ENCODE measurements at places on chromosomes 4 and X.

- DNase-seq, result no peak
These were observed 978.3 kb downstream of the PCDH18 start for GRCh38 chr4:136554033-136554432.

DNA sequence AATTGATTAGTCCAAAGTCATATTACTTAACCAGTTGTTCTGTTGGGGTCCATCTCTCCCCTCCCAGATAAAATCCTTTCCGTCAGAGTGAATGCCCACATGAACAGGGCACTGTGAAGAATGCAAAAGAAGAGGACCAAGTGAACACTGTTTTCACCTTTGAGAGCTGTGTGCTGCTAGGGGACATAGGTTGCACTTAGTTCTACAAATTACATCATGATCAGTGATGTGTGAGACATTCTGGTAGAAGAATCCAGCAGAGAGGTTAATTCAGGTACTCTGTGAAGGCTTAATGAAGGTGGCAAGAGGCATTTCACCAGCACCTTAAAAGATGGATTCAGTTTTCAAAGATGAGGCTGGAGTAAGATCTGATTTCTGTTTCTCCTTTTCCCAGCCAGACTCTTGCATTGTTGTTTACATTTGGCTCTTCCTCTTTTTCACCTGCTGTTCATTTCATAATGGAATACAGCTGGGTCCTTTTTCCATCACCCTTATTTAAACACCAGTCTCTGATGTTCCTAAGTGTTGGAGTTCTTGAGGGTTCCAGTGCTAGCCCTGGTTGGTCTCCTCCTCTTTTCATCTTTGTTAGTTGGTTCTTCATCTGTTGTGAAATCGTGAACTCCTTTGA lies 10.9 kb downstream of the GAB1 start:
- no peak for DNase-seq

DNA sequence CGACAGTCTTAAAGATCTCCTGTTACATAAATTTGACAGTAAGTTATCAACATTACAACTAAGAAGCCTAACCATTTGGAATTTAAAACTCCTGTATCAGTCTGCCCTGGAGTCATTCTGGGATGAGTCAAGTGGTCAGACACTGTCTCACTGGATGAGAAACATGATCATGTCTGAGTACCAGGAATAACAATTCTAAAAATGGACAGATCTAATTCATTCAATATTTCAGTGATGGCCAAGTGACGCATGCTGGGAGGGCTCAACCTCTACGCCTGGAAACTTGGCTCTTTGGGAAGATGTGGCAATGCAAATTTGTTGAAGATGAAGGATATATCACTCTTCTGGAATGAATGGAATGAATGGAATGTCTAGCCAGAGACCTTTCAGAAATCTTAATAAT lies 1427.2 kb downstream of the STIM2 start:
- no peak for DNase-seq

- no peak for DNase-seq
These were observed 230.2 kb downstream of the CLCN4 start for GRCh38 chrX:10387011-10387410.

GRCh38 chrX:37320541-37321203 lies 28.5 kb upstream of the PRRG1 start:
- DNase-seq, result no peak

DNA sequence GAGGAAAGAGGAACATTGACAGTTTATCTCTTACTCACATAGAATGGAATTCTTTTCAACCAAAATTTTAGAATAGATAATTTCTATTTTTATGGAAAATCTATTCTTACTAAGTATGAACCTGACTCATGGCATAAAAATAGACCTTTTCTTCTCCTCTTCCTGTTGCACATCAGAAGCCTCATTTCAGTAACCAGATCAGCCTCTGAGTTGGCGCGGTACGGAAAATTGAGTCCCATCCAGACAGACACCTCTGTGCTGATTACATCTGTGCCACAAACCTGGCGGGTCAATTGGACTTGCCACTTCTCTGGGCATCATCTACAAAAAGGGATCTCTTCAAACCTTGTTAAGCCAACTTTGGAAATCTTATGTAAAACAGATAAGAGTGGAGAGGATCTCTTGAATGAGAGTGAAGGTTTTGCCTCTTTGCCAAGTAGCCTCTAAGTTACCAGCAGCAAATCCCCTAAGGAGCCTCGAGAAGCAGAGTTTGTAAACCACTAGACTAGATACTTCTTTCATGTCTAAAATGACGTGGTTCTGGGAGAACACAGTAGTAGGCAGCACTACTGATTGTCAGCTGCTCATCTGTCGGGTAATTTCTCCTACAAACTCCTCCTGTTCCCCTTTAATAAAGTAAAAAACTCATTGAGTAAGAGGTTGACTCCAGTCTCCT lies 37.4 kb downstream of the TENM3 start:
- no peak for DNase-seq

DNA sequence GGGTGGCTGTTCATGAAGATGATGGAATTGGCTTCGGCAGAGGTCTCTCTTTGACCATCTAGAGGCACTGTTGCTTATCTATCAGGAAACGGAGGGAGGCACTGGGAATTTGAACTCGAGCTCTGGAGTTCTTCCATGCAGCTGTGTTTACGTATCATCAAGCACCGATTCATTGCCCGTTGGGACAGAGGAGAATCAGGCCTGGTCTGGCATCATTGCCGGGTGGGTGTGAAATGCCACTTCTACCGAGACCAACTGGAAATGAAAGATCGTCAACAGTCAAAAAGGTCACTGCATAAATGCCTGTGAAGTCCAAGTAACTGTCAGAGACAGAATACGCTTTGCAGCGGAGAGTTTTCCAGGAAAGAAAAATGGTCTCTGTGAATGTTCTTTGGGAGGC lies 166.9 kb downstream of the ASMT start:
- DNase-seq, result no peak

All from GM12864 (cell line).